Panc1 (cell line): ENCODE measurements at places on chromosomes 4 and X.

GRCh38 chr4:144732584-144733428 lies 86.8 kb downstream of the HHIP start:
- no peak for DNase-seq

DNA sequence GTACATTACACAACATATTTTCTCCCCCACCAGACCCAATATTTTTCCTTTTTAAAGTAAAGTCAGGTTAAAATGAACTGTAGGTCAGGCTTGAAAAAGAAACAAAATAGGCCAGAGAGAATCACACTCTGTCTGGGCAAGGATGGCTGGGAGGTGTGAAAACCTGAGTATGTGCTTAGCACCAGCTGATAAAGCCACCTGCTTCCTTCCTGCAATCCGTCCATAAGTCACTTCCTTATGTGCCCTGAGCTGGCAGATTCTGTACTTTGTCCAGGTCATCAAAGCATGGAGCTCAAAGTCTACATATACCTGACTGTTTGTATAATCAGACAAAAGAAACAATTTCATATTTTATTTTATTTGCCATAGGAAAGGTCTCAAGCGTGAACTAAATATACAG lies 37.7 kb downstream of the ANTXR2 start:
- DNase-seq, result no peak

- DNase-seq, result no peak
Measured at GRCh38 chr4:68342134-68342533, 7.8 kb downstream of the YTHDC1 start.

GRCh38 chr4:109969087-109969486 lies 56.4 kb downstream of the EGF start:
- no peak for DNase-seq

GRCh38 chr4:25215511-25215910 lies 18.3 kb upstream of the PI4K2B start:
- DNase-seq, result no peak

DNA sequence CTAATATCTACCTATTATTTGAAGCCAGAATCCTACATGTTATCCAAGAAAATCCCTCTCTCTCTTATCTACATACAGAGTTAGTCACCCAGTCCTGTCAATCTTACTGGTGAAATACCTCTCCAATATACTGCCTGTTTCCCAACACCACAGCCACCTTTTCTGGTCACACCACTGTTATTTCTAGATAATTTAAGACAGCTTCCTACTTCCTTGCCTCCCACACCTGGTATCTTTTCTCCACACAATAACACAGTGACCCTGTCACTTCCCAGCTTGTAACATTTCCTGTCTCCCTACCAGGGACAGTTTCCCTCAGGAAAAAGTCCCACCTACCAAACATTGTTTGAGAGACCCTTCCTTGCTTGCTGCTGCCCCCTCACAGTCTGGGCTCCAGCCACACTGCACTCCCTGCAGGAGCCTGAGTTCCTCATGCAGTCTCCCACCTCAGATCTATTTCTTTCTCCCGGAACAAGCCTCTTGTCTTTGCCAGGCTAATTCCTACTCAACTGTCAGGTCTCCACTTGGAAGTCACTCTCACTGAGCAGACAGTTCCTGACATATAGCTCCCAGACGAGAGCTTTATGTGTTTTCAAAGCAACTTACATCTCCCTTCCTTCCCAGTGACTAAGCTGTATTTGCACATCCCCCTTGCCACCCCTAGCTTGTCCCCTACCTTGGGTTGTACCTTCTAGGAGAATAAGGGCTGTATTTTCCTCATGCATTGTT lies 73.6 kb upstream of the QRFPR start:
- DNase-seq, result no peak

GRCh38 chr4:127417885-127418535 lies 214.7 kb upstream of the INTU start:
- DNase-seq, result no peak

DNA sequence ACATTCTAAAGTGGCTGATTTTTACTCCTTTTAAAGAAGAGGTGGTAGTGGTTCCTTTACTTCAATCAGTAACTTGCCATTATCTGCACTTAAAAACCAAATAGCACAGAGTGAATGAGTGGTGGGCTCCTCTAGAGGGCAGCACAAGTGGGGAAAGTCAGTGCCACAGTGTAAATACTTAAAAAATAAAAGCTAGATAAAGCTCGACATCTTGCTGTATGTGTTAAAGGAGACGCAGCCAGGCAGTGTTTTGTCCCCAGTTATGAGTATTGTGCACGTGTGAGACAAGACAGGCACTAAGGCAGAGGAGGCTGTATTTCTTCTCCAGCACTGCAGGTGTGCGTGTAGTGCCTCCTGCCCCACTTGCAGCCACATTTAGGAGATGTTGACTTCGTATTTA lies 24.6 kb downstream of the NAP1L5 start:
- no peak for DNase-seq

DNA sequence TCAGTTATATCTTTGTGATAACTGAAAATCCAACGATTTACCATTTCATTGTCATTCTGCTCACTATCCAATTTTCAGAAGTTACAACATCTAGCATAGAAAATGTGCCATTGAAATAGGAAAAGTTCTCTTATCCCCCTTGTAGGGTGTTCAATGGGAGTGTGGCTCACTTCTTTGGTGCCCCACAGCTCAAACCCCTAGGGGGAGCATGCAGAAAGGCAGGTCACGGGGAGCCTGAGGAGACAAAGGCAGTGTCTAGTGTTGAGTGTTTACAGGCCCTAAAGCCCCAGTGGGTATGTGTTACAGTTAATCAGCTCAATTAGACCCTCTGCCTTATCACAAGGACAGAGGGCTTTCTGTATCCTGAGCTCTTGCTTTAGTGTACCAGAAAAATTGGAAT lies 243.4 kb upstream of the GRID2 start:
- no peak for DNase-seq

GRCh38 chr4:98994474-98995182 lies 893 bp upstream of the METAP1 start:
- DNase-seq, result no peak

GRCh38 chr4:31234494-31234893 lies 514.3 kb downstream of the PCDH7 start:
- no peak for DNase-seq

DNA sequence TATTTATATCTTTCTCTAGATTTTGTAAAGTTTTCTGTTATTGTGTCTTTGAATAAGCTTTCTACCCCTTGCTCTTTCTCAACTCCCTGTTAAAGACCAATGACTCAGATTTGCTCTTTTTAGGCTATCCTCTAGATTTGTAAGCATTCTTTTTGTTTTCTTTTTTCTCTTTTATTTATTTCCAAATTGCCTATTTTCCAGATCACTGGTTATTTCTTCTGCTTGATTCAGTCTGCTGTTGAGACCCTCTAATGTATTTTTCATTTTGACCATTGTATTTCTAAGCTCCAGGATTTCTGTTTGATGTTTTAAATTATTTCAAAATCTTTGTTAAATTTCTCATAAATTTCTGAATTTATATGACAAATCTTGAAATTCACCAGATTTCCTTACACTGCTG lies 462.6 kb upstream of the GALNT7 start:
- no peak for DNase-seq

DNA sequence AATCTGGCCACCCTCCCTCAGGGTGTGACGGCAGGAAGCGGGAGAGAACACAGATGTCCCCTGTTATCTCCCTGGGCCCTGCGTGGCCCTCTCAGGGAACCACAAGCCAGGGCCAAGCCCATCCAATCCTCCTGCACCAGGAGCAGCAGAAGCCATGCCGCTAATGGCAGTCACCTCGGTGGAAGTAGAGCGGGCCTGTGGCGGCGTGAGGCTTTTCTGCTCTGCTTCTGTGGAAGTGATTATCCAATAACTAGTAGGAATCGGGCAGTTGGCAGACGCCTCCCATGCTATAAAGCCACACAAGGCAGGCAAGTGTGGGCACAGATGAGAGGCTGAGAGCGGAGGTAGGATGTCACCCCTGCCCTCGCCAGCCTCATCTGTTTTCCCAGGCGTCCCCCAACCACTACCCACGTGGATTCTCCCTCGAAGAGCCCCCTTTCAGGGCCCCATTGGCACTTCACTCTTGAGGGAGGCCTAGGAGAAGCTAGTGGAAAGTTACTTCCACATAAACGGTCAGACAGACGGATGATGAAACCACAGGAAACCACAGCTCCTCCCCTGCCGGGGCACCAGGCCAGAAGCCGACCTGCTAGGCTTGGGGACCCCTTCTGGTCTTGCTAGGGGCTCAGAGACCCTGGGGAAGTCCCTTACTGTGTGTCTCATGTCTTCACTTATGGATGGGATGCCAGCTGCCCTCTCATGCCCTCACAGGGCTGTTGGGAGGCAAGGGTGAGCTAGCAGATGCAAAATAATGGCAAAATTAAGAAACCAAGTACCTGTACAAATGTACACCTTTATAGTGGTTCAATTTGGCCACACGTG lies 18.8 kb upstream of the TMSB4X start:
- DNase-seq, result no peak

- DNase-seq, result no peak
Measured at GRCh38 chr4:17712166-17712565, 69.3 kb downstream of the FAM184B start.

DNA sequence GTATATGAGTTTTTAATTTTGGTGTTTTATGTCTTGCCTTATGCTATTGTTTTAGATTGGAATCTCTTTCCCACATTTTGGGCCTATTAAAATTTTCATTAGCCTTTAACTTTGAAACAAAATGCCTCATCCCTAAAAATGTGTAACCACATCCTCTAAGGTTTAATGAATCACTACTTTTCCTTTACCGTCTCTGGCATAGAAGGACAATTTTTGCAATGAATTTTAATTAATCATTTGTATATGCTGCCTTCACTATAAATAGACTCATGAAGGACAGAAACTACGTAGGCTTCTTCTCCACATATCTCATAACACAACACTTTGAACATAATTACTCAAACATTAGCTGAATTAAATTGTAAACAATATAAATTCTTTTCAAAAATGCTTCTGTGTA lies 421.5 kb downstream of the NLGN4X start:
- DNase-seq, result no peak
